Activated CD8-positive, alpha-beta memory T cell treated with anti-CD3 and anti-CD28 coated beads for 4 hours (primary cell): ENCODE measurements at places on chromosomes 11 and 22.

- no peak for DNase-seq
Measured at GRCh38 chr11:121298774-121299173, 6.2 kb downstream of the SC5D start.

GRCh38 chr22:50620593-50621355 lies 7.2 kb downstream of the ARSA start:
- peak; percentile 71 for DNase-seq

- DNase-seq = no peak
Measured at GRCh38 chr22:43260331-43261231, 73.6 kb upstream of the TTLL12 start.

DNA sequence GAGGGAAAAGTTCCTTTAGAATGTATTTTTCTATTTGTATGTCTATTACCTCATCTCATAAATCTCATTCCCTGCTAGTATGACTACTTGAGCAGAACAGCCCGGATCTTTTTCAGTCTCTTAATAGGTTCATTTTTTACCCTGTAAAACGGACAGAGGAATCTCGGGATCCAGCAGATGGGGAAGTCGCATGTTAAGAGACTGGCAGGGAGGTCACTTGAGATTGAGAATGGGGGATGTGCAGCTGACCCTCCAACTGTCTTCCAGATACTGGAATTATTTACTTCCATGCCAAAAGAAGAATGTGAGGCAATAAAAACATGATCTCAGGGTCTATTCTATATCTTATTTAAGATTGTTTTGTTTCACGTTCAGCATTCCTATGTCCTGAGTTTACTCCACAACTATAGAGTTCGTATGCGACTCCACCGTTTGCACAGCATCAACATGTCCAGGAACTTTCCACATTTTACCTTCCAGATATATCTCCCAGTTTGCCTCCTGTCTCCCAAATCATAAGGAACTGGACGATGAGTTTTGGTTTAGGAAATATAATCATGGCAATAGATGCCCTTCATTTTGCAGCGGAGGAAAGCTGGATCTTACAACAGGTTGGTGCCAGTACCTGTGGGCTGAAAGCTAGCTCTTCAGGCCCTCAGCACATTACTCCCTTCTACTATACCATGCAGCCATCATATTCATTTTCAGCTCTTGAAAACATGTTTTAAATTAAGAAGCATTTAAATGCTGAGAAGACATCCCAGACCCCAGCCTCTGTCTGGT lies 181.5 kb downstream of the MAML2 start:
- no peak for DNase-seq

GRCh38 chr22:31544481-31545480 lies 48.4 kb downstream of the SFI1 start:
- DNase-seq = no peak

GRCh38 chr22:25482091-25482760 lies 82.2 kb upstream of the GRK3 start:
- DNase-seq = no peak

DNA sequence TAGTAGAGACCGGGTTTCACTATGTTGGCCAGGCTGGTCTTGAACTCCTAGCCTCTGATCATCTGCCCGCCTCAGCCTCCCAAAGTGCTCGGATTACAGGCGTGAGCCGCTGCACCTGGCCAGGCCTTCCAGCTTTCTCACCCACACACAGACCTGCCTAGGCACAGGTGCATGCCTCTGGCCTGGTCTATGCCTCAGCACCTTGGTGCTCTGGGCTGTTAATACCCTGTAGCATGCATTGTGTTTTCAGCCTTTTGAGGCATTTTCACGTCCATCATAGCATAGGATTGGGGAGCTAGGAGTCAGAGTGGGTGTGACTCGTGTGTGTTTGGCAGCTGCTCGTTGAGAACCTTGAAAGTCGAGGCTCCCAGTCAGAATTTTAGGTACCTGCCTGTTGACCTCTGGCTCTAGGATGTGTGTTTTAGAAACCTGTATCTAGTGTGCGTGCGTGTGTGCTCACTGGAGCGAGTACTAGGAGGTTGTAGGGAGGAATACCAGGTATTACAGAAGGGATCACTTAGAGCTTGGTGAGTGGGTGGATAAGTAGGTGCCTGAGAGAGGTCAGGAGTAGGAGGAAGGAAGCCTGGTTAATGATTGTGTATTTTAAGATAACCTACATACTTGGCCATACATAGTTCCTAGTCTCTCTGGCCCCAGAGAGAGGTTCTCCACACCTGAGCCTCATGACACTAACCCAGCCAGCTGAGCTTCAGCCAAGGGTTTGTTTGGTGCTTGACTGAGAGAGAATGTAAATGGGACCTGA lies 20.0 kb downstream of the CRKL start:
- DNase-seq = no peak

DNA sequence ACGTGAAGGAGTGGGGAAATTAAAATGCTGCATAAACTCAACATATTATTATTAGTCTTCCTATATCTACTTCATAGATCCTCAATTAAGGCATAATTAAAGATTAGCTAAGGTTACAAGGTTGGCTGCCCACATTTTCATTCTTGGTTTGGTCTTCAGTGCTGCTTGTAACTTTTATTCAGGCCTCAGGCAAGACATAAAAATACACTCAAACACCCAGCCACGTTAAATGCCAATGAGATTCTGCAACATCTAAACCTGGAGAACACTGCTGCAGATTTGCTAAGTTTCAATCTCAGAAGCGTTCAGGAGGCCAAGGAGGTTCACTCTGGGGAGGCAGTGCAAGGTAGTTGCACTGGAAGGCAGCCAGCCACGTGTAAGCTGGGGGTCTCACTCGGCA lies 358.7 kb upstream of the NARS2 start:
- DNase-seq = no peak
